Erythroblast (primary cell): ENCODE measurements at places on chromosomes 6 and 20.

- no peak for DNase-seq
Observed at GRCh38 chr20:57476084-57476526, 48.8 kb downstream of the CTCFL start.

DNA sequence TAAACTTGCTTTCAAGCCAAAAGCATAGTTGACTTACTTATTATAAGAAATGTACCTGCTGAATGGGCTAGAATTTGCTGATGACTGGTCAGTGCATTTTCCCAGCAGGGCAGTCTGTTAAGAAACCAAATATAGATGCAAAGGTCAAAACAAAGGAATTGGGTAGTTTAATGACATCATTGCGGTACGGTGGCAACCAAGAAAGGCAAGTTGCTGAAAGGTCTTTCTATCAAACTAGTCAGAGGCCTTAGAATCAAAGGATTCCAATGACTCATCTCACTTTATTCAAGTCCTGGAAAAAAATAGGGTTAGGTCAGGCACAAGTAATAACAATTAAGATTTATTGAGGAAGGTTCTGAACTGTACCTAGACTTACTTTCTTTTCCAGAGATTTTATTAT is 76.4 kb downstream of the KIZ start:
- DNase-seq, result no peak

GRCh38 chr20:18058661-18059467 is 1.1 kb upstream of the OVOL2 start:
- no peak for DNase-seq

DNA sequence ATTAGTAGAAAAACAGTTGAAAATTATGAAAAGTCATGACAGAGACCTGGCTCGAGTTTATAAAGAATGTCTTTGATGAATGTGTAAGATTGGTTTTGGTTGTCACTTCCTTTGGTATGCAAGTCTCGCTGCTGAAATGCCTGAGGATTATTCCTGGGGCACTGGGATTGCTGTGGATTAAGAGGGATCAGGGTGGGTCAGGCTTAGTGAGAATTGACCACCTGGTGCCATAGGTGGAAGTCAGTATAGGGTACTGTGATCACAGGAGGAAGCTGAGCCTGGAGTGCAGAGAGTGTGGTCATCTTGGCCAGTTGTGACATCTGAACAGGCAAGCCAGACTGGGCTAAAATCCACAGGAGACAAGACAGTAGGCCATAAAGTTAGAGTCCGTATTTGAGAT is 34.9 kb downstream of the CEP43 start:
- no peak for DNase-seq

GRCh38 chr20:43724383-43724782 is 2.4 kb downstream of the GTSF1L start:
- DNase-seq, result no peak

GRCh38 chr20:31721408-31722256 is 1.0 kb downstream of the BCL2L1 start:
- peak; percentile 35 for DNase-seq

DNA sequence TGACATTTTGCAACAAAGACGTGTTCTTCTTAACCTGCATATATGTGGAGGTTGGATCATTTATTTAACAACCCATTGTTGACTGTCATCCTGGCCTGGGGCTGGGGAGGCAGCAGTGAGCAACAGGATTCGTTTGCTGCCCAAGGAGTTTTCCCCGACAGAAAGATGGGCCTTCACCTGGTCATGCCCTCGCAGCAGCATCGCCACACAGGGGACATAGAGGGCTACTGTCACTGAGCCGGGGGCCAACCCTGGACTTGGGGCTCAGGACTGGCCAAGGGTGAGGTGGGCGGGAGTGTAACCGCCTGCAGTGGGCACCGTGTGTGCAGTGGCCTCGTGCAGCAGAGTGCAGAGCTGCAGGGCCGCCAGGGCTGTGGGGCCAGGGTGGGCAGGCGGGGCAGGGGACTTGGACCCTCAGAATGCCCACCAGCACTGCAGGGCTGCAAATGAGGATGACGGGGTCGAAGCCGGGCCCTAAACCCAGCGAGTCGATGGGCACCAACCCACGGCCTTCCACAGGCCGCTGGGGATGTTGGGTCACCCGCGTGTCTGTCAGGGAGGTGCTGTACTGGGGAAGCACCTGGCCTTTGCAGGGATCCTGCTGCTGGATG is 11.8 kb downstream of the DUSP22 start:
- no peak for DNase-seq

GRCh38 chr6:37483917-37484785 is 15.5 kb downstream of the CCDC167 start:
- peak; percentile 82 for DNase-seq

DNA sequence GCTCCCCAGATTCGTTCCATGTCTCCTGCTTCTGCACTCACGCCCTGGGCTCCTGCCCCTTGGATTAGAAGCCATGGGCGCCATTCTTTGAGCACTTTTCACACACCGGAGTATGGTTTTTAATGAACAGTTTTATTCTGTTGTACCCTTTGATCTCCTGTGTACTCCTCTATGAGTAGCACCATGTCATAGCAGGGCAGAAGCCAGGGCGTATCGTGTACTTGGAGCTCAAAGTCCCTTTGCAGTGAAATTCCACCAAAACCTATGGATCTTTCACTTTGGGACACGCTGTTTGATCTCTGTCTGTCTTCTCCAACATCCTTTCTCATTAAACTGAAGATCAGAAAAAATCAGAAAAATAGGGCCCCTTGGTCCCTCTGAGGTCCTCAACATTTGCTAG is 275.3 kb downstream of the NRN1 start:
- DNase-seq, result no peak

DNA sequence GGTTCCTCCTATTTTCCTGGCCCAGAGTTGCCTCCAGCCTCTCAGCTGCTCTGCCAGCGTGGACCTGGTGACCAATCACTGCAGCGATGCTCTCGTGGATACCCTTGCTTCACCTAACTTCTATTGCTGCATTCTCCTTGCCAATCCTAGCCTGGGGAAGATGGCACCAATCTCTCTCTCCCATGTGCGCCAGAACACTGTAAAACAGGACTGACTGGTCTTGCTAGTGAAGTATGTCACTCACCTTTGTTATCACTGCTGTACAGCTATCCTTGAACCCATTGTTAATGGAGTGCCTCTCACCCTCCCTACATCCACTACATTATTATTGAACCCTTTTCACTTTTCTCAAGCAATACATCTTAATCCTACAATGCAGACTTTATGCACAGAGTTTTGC is 80.1 kb downstream of the LYRM4 start:
- no peak for DNase-seq

DNA sequence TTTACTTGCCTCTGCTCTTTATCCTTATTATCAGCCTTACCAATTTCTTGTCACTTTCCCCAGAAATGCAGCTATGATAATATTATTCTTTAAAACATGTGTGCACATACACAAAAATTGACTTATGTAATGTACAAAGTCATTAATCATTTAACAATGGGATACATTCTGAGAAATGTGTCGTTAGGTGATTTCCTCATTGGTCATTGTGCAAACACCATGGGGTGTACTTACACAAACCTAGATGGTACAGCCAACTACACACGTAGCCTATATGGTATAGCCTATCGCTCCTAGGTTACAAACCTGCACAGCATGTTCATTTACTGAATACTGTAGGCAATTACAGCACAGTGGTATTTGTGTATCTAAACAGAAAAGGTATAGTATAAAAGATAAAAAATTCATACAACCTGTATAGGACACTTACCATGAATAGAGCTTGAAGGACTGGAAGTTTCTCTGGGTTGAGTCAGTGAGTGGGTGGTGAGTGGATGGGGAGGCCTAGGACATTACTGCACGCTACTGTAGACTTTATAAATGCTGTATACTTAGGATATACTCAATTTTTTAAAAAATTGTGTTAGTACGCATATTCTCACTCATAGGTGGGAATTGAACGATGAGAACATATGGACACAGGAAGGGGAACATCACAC is 56.9 kb downstream of the HIVEP1 start:
- DNase-seq, result no peak

GRCh38 chr6:31908791-31909190 is 6.9 kb upstream of the ZBTB12 start:
- DNase-seq, result no peak

DNA sequence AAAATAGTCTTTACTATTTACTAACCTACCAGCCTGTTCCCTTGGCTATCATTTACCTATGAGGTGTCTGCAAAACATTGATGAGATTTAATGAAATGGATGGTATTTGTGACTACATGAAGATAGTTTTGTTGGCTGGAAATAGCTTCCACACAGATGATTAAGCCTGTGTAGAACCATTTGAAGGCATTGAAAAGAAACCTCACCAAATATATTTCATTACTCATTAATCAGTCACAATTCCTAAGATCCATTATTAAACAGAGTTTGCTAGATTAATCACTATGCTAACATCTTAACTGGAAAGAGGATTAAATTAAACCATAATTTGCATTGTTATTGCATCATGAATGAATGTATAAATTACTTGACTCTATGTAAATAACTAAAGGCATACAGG is 560.3 kb downstream of the BMP2 start:
- no peak for DNase-seq

DNA sequence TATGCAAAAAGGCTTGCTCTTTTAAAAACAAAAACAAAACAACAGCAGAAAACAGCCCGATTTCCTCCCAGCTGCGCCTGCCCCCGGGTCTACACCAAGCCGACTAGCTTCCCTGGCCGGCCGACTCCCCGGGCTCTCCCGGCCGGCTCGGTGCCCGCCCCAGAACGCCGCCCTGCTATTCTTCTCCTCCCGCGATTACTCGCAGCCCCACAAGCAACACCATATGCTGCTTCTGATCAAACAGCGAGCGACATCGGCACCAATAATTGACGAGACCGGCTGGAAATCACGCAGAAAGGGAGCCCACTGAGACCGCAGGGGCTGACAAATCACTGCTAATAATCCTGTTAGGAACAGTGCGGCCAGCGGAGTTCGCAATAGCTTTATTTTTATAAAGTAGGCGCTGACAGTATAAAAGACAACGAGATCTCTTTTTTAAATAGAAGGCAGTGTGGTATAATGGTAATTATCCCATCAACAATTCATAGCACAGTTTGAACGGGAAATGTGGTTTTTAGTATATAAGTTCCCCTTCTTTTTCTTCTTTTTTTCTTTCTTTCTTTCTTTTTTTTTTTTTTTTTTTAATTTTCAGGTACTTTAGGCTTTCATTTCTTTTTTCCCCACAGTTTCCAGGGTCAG is 3.3 kb downstream of the SIM1 start:
- DNase-seq, result no peak

DNA sequence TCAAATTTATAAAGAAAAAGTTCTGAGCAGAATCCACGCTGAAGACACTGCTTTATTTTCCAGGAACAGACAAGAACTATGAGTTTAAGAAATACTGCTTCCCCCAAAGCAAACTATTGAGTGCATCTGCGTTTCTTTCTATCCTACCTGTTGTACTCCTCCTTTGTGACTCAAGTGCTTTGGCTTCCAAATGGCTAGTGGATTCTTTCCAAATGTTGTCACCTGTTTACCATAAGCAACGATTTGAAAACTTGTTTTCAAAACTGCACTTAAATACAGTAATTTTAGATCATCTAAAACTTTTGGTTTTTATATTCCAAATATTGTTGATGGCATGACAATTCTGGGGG is 9.5 kb downstream of the PXDC1 start:
- DNase-seq, result no peak

GRCh38 chr20:43508106-43508505 is 609 bp downstream of the L3MBTL1 start:
- no peak for DNase-seq

DNA sequence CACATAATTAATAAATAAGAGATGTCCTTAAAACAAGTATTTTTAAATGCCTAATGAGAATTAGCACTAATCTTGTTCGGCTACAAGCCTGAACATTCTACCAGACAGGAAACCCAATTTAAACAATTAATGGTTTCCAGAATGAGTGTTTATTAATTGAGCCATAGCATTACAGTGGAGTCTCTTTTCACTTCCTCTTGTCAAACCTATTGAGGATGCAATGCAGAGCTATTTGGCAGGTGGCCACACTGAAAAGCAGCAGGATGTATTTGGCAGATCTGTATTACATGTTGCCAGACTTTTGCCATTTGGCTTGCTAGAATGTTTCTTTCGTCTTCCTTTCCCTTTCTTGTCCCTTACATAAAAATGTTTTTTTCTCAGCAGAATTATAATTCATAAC is 475.2 kb upstream of the MARCKS start:
- no peak for DNase-seq

DNA sequence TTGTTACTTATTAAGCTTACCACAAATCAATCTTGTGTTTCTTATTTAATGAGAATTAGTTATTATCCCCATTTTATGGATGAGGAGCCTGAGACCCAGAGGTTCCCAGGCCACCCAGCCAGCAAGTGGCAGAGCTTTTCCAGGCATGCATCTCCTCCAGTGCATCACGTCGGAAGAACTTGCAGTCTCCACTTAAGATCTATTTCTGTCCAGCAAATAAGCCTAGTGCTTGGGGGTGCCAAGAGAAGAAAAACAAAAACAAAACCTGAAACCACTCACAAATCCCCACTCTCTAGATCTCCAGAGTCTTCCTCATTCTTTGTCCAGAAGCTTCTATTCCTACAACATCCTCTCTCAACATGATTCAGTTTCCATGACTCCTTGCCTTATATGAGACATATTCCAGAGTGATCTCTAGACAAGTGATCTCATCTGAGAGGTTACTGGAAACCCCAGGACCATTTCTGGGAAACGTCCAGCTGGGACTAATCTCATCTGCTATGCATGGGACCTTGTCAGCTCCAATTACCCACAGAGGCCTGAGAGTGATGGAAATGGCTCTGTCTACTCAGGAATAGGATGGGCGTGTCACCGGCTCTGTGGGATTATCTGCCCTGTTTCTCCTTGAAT is 4.1 kb downstream of the GUCA1B start:
- DNase-seq, result no peak

GRCh38 chr6:1558388-1558787 is 51.3 kb upstream of the FOXC1 start:
- no peak for DNase-seq

- DNase-seq, result peak; percentile 72
Observed at GRCh38 chr6:37173493-37174195, 3.7 kb downstream of the PIM1 start.

GRCh38 chr20:14580418-14581074 is 243.1 kb upstream of the FLRT3 start:
- DNase-seq, result no peak

GRCh38 chr6:31597006-31597405 is 4.2 kb upstream of the NCR3 start:
- peak; percentile 67 for DNase-seq

DNA sequence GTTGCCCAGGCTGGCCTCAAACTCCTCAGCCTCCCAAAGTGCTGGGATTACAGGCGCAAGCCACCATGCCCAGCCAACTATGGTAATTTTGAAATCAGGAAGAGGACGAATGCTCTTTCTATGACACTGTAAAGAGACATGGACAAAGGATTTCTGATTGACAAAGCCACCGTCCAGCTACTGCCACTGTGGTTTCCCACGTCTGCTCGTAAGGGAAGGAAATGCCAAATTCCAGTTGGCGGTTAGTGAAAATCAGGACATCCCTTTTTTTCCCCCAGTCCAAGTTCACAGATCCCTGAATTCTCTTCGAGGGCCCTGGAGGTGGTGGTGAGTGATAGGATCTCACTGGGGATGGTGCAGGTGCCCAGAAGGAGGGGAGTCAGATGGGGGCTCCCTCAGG is 31.2 kb downstream of the SNAI1 start:
- no peak for DNase-seq

- peak; percentile 14 for DNase-seq
Observed at GRCh38 chr20:53950031-53950430, 120.4 kb downstream of the BCAS1 start.
